Fibroblast of skin of left quadriceps (primary cell): ENCODE measurements at places on chromosomes 4 and X.

DNA sequence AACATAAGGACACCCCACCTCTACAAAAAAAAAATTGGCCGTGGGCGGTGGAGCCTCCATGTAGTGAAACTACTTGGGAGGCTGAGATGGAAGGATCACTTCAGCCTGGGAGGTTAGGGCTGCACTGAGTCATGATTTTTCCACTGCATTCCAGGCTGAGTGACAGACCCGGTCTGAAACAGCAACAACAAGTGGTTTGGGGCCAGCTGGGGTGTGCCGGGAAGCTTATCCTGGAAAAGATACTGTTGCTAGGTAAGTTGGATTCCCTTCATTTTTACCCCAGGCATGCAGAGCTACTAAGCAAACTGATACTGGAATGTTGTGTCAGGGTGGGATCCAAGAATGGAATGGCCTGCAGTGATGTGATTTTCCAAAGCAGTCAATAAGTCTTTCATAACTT lies 57.0 kb downstream of the XAGE2 start:
- peak; percentile 26 for DNase-seq

DNA sequence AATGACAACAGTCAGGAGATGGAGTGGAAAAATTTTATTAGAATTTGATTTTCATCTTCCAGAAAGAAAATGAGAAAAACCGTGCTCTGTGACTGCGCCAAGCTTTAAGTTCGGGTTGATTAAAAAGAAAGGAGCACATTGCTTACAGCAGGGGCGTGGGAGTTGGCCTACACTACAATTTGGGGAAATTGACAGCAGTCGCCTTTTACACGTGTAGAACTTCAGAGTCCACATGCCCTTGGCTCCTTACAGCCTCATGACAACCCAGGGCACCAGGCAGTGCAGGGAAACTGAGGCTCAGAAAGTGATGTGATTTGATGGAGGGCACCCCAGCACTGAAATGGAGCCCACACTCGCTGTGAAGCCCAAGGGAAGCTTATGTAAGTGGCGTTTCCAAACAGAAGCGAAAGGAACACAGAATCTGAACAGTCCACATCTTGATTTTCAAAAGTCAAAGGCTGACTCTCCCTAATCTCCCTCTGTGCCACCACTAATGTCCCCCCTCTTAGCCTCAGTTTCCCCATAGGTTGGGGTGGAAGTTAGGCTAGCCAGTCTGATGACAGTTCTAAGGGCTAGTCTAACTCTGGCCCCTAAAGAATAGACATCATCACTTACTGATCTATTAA lies 5.5 kb downstream of the PPP2R2C start:
- no peak for DNase-seq

DNA sequence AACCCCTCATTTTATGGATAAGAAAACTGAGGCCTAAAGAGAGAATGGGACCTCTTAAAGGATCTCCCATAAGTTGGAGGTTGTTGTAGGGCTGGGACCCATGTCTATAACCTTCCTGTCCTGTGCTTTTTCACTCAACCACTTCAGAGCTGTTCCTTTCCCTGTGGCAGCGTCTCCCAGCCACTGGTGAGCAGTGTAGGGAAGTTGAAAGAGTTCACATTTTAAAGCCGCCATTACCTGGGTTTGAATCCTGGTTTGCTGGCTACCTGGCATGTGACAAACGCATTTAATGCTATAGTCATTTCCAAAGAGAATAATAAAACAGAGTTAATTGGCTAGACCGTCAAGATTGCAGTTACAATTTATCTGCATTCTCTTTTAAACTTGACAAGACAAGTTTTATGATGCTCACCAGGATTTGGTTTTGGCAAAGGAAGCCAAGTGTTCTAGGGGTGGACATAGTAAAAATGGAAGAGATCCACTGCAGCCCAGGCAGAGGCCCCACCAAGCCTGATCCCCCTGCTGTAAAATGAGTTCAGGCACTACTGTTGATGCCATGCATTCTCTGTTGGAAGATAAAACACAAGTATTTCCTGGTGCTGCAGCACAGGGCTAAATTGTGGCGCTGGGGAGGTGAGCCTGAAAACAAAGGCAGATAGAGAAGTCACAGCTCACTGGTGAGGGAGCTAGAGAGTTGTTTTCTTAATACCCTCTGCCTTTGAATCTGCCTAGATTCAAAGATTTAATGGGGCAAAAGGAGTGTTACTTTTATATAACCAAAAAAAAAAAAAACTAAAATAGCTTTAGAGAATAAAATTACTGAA lies 218.7 kb downstream of the NWD2 start:
- DNase-seq: no peak

GRCh38 chr4:132230025-132230424 lies 919.1 kb upstream of the PCDH10 start:
- no peak for DNase-seq

- no peak for DNase-seq
Measured at GRCh38 chrX:40248822-40249221, 151.1 kb upstream of the BCOR start.

- no peak for DNase-seq
Measured at GRCh38 chr4:93461541-93461940, 367.0 kb upstream of the ATOH1 start.
